ENCODE measurements at places on chromosomes 7 and 10.

DNA sequence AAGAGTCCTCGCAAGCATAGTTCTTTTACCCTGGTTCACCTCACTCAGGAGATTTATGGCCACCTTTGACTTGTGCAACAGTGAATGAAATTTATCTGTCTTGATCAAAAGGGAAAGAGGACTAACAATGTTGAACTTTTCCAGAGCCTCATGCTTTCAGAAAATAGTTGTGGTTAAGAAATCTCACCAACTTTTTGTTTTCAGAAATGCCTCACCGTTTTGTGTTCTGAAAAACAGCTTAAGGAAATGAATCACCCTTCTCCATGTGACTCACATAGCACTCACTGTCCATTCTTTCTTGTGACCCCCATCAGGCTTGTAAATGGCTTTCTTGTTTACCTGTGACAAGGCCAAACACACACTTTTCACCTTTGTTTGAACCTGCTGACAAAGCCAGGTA lies 148.6 kb upstream of the FAM3C start:
- no peak for DNase-seq

- DNase-seq, result no peak
Observed at GRCh38 chr7:127648986-127649385, 3.0 kb upstream of the SND1 start.

DNA sequence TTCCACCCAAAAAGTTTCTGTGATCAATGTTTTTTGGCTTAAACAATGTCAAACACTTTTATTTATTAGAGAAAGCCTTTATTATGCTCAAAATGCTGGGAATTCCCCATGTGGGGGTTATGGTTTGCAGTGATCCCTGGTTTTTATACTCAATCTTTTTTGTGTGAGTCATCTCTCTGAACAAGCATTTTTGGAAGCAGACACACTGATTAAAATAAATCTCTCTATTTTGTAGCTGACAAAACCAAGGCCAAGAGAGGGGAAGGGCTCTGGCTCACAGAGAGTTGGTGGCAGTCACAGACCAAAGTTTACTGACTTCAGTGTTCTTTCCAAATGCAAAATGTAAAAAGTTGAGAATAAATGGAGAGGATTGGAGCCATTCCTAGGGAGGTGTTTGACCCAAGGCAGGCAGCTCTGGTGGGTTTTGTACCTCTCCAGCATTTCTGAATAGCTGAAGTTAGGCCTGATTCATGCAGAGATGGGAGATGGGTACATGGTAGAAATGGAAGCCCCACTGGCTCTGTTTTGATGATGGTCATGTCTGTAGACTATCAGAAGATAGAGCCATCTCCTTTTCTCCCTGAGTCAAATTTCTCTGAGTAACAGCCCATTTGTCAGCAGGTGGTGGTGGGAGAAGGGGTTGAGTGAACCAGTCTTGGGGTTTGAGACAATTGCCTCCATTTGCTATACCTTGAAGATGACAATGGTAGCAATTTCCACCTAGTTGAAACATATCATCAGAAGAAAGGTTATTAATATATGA lies 45.4 kb upstream of the NAMPT start:
- DNase-seq, result no peak

GRCh38 chr10:116215651-116216050 lies 57.4 kb downstream of the GFRA1 start:
- no peak for DNase-seq

DNA sequence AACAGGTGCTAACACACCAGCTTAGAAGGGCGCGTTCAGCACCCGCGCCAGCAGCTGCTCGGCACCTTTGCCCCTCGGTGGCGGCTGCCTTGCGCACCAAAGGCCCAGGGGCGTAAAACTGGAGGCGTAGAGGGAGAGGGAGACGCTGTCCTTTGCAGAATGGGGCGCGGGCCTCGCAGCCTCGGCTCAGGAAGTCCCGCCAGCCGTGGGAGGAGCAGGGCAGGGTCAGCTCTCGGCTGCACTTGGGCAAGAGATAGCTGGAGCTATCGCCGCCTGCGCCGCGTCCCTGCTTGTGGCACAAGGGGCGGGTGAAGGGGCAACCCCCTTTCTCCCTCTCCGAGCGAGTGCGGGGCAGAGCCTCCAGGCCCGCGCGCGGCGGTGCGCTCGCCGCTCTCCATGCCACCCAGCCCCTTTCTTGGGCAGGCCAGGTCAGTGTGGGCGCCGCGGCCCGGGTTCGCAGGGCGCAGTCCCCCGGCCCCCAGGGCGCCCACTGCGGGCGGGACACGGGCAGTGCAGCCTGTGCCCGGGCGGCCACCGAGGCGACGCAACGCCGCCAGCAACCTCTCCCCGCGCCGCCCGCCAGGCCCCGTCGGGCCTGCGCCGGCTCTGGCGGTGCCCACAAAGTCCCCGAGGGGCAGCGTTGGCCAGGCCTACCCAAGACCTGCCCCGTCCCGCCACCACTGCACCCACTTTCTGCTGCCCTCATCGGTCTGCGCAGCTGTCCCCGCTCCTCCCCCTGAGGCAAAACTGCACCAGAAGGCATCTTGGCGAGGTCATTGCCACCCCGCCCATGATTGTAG lies 4.1 kb downstream of the NEUROD6 start:
- no peak for DNase-seq

GRCh38 chr7:36130236-36130945 lies 22.7 kb upstream of the EEPD1 start:
- DNase-seq, result no peak

GRCh38 chr10:82908751-82909150 lies 1033.8 kb downstream of the NRG3 start:
- DNase-seq, result no peak

DNA sequence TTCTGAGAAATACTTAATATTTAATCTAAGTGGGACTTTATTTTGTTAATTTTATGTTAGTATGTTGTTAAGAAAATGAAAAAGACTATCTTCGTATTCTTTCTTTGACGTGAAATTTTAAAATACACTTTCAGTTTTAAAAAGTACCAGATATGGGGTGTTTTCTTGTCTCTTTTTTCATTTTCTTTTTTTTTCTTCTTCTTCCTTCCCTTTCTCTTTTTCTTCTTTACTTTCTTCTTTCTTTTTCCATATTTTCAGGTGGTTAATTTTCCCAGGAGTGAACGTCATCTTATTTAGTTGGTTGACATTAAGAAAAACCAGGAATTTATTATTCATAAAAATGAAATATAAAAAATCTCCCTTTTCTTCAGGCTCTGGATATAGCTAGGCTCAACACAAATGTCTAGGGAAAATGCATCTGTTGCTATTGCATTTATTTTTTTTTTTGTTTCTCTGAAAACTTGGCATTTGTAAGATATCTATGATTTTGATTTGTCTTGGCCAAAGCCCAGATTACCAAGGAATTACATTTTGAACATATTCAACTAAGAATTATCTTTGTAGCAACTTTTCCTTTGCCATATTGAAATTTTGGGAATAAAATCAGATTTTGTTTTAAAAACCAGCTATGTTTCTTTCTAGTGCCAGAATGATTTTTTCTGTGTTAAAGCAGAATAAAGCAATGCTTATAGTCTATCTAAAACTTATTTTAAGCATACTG lies 241.3 kb upstream of the FOXP2 start:
- DNase-seq, result no peak

DNA sequence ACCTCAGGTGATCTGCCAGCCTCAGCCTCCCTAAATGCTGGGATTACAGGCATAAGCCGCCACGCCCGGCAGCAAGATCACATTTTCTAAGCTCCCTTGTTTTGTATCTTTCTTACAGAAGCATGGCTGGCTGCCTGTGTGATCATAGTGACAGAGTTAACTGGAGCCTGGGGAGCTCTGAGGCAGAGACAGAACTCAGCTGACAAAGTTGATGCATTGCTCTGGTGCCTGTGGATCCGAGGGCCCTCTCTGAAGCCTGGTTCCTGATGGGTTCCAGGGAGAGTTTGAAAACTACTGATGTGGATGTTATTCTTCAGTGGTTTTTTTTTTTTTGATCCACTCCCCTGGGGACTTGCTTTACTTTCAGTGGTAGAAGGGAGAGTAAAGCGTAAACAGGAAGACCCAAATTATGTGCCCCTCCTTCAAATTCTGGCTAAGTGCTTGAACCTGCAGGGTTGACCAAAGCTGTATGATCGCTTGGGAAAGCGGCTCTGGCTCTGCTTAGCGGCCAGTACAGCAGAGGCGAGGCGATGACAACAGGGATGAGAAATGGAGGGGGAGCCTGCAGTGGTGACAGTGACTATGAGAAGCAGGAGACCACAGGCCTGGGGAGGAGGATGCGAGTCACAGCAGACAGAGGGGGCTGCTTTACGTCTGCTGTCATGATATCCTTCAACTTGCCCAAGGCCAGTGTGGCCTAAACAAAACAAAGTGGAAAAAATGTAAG lies 6.8 kb upstream of the EFCAB10 start:
- no peak for DNase-seq

- DNase-seq, result no peak
Observed at GRCh38 chr10:69125554-69125953, 1.6 kb downstream of the VPS26A start.

- no peak for DNase-seq
Observed at GRCh38 chr7:113308399-113308798, 190.0 kb upstream of the SMIM30 start.

- no peak for DNase-seq
Observed at GRCh38 chr10:86364491-86365345, 1.9 kb downstream of the GRID1 start.

GRCh38 chr7:86939197-86939814 lies 120.1 kb downstream of the ELAPOR2 start:
- DNase-seq, result peak; percentile 61

GRCh38 chr7:45509222-45509621 lies 64.9 kb upstream of the ADCY1 start:
- DNase-seq, result no peak

- peak; percentile 19 for DNase-seq
Observed at GRCh38 chr7:77427996-77428603, 12.0 kb upstream of the GSAP start.

- DNase-seq, result no peak
Observed at GRCh38 chr10:90407131-90407530, 450.7 kb downstream of the HTR7 start.

- DNase-seq, result no peak
Observed at GRCh38 chr7:76071316-76072242, 23.7 kb downstream of the MDH2 start.

DNA sequence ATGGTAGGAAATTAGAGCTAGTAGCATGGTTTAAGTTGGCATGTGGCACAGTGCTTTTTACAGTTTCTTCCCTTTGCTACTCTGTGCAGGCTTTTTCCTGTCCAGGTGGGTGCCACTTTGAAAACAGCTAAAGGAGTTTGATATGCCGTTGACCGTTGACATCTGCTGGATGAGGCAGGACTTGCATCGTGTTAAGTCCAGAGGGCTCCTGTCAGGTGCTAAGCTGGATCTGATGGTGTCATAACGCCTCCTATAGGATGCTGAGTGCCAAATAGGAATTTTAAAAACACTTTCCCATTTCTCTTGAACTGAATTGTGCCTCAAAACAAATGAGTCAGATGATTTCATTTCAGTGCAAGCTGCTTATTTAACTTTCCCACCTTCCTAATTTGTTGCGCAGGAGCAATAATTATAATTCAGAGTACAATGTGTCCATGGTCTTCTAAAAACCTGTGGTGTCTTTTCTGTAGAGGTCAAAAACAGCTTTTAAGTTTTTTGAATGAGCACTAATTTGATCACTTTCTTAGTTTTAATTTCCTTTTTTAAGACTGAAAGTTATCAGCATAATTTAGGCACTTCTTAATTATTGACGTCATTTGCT lies 178.3 kb downstream of the CDCA7L start:
- DNase-seq, result peak; percentile 12

GRCh38 chr10:104387130-104387888 lies 33.7 kb downstream of the CFAP58 start:
- peak; percentile 4 for DNase-seq

- DNase-seq, result peak; percentile 5
Observed at GRCh38 chr10:27104919-27105318, 4.6 kb upstream of the ANKRD26 start.
